ENCODE measurements at places on chromosomes 12 and 14. TPM values are rescaled to one million over a fixed set of nuclear protein-coding genes. Genes with fewer than 3 reads are reported as not detected.
A peak's percentile ranks its signal among the peaks of the same experiment; 100 is the strongest.

GRCh38 chr12:55931780-55932550 is 1.0 kb downstream of the DGKA start:
- DNase-seq: no peak
- peak overlapping the region; percentile 100 for H3K4me3 ChIP-seq
- no peaks in the 10 kb centered on the region for H3K27me3 ChIP-seq
- peaks cover 31% of the 10 kb centered on the region for H3K36me3 ChIP-seq

GRCh38 chr14:101109347-101109638 is 205.8 kb upstream of the RTL1 start:
- H3K27me3 ChIP-seq: no peaks in the 10 kb centered on the region
- H3K27ac ChIP-seq: no peak overlapping the region
- H3K4me3 ChIP-seq: no peak overlapping the region
- DNase-seq: no peak
- no peaks in the 10 kb centered on the region for H3K4me1 ChIP-seq

Gene KERA
- not detected for polyA plus RNA-seq

DNA sequence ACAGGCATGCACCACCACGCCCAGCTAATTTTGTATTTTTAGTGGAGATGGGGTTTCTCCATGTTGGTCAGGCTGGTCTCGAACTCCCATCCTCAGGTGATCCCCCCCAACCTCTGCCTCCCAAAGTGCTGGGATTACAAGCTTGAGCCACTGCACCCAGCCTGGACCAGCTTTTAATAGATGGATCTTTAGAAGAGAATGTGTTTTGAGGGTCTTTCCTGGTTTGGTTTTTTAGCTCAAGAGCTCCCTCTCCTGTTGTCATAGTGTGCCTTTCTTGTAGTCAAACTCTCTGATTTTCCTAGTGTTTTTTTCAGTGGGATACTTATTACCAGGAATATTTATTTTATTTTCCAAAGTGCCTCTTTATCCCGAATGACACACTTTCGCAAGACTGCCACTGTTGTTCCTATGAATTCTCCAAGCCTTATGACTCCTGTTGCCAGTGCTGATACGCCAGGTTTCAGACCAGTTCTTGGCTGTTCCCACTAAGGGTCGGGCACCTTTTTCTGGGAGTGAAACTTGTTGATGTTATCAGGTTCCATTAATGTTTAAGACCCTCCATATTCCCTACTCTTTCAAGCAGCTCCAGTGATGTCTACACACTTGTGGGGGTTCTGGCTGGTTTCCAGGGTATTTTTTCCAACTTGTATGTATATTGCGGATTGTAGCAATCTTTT is 31.5 kb upstream of the LIMA1 start:
- no peaks in the 10 kb centered on the region for H3K4me1 ChIP-seq
- no peaks in the 10 kb centered on the region for H3K27me3 ChIP-seq
- no peak overlapping the region for H3K27ac ChIP-seq
- no peak for DNase-seq

DNA sequence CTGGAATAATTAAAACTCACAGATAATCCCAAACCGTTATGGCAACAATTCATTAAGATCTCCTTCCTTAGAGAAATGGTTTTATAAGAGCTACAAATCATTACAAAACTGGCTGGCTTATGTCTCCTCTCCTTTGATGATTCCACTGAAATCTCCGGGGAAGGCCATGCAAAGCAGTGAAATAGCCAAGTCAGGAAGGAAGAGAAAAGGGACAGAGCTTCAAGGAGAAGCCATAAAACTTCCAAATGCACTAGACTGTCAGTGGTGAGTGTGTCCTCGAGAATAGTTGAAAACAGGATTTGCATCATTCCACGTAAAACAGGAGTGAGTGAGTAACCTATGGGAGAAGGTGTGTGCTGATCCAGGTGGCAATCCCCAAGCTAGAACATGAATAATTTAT is 330.0 kb downstream of the DIO2 start:
- no peaks in the 10 kb centered on the region for H3K36me3 ChIP-seq
- no peak overlapping the region for H3K27ac ChIP-seq
- DNase-seq: no peak
- peaks cover 1% of the 10 kb centered on the region for H3K27me3 ChIP-seq

DNA sequence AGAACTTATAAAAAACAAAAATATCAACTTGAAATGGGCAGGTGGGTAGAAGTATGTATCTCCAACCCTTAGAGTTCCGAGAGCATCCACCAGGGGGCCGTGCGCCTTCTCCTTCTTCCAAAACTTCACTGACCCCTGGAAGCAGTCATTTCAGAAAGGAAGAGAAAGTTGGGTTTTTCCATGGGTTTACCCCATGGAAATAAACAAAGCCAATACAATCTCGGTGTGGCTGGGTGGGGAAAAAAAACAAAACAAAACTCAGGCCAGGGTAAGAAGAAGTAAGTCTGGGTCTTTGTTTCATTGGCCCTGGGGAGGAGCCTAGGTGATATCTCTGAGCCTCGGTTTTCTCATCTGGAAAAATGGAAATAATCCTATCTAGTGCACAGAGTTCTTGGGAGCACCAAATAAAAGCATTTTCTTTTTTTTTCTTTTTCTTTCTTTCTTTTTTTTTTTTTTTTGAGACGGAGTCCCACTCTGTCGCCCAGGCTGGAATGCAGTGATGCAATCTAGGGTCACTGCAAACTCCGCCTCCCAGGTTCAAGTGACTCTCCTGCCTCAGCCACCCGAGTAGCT is 33.6 kb upstream of the HNF1A start:
- no peak overlapping the region for H3K4me3 ChIP-seq
- no peak overlapping the region for H3K27ac ChIP-seq
- no peaks in the 10 kb centered on the region for H3K4me1 ChIP-seq
- H3K27me3 ChIP-seq: no peaks in the 10 kb centered on the region
- no peaks in the 10 kb centered on the region for H3K36me3 ChIP-seq
- peak; percentile 49 for DNase-seq

DNA sequence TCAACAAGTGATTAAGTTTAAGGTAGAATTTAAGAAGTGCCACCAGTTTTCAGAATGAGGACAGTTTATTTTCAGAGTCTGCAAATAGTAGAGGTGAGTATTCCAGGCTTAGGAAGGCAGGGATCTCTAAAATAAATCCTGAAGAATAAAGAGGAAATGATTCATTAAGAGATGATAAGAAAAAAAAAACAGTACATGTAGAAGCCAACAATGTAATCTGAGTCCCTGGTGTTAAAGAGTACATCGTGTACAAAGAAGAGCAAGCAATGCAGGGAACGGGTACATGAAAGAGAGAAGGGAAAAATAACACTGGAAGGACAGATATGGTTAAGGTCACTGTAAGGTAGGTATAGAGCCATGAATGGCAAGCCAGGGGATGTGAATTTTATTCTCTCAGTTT is 95.2 kb upstream of the FOXG1 start:
- H3K27me3 ChIP-seq: no peaks in the 10 kb centered on the region
- no peaks in the 10 kb centered on the region for H3K36me3 ChIP-seq
- H3K27ac ChIP-seq: no peak overlapping the region
- no peak for DNase-seq
- H3K4me3 ChIP-seq: no peak overlapping the region

GRCh38 chr12:28941248-28941647 is 207.8 kb upstream of the FAR2 start:
- no peak overlapping the region for H3K27ac ChIP-seq
- H3K4me1 ChIP-seq: no peaks in the 10 kb centered on the region
- peaks cover 5% of the 10 kb centered on the region for H3K27me3 ChIP-seq

DNA sequence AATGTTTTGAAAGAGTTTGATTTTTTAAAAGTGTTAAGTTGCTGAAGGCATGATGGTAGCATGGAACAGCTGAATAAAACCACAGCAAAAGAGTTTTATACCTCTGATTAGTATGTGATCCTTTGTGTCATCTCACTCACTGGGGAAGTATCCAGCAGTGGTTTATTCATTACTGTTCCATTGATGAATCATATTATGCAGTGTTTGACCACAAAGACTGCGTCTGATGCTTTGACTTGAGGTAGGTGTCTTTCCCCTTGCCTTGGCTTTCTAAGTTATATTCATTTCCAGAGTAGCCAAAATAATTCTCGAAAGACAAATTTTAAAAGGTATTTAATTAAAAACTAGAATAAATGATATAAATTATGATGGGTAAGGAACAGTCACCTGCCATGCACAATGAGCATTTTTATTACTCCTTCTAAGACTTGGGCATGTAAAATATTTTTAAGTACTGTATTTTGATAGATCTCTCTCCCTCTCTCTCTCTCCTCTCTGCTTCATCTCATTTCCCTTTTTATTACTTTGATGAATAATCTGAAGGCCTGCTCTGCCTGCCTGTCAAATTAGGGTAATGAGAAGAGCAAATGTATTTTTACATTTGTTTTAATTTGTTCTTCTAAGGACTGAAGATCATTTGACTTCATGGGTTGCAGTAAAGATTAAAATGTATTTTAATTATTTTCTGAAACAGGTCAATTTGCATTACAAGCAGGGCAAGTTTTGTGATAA is 164.9 kb downstream of the NAV3 start:
- H3K27me3 ChIP-seq: no peaks in the 10 kb centered on the region
- H3K4me3 ChIP-seq: no peak overlapping the region
- H3K36me3 ChIP-seq: no peaks in the 10 kb centered on the region
- H3K27ac ChIP-seq: no peak overlapping the region

Gene LACRT
- not detected for polyA plus RNA-seq

- no peak for DNase-seq
- H3K36me3 ChIP-seq: no peaks in the 10 kb centered on the region
- no peak overlapping the region for H3K4me3 ChIP-seq
- no peaks in the 10 kb centered on the region for H3K4me1 ChIP-seq
Measured at GRCh38 chr12:79156846-79157463, 292.4 kb downstream of the SYT1 start.

GRCh38 chr12:101527682-101528081 is 52.5 kb downstream of the SPIC start:
- H3K36me3 ChIP-seq: no peaks in the 10 kb centered on the region
- no peak overlapping the region for H3K27ac ChIP-seq
- no peak for DNase-seq
- no peak overlapping the region for H3K4me3 ChIP-seq

GRCh38 chr14:61615743-61616523 is 79.4 kb upstream of the HIF1A start:
- H3K27ac ChIP-seq: no peak overlapping the region
- no peak overlapping the region for H3K4me3 ChIP-seq
- DNase-seq: no peak
- no peaks in the 10 kb centered on the region for H3K27me3 ChIP-seq

- H3K27me3 ChIP-seq: no peaks in the 10 kb centered on the region
- peak overlapping the region; percentile 79 for H3K4me3 ChIP-seq
- peak overlapping the region; percentile 90 for H3K27ac ChIP-seq
Measured at GRCh38 chr12:110670161-110670701, 18.7 kb downstream of the HVCN1 start.

Gene ASCL1
- polyA plus RNA-seq: not detected

- H3K27ac ChIP-seq: no peak overlapping the region
- H3K4me1 ChIP-seq: no peaks in the 10 kb centered on the region
- no peak for DNase-seq
- H3K27me3 ChIP-seq: peaks cover 4% of the 10 kb centered on the region
Measured at GRCh38 chr12:55499231-55499630, 7.1 kb downstream of the OR6C68 start.

Gene PZP
- not detected for polyA plus RNA-seq

- no peak overlapping the region for H3K4me3 ChIP-seq
- no peaks in the 10 kb centered on the region for H3K4me1 ChIP-seq
- no peak for DNase-seq
Measured at GRCh38 chr14:64012003-64012402, 159.2 kb downstream of the SYNE2 start.

DNA sequence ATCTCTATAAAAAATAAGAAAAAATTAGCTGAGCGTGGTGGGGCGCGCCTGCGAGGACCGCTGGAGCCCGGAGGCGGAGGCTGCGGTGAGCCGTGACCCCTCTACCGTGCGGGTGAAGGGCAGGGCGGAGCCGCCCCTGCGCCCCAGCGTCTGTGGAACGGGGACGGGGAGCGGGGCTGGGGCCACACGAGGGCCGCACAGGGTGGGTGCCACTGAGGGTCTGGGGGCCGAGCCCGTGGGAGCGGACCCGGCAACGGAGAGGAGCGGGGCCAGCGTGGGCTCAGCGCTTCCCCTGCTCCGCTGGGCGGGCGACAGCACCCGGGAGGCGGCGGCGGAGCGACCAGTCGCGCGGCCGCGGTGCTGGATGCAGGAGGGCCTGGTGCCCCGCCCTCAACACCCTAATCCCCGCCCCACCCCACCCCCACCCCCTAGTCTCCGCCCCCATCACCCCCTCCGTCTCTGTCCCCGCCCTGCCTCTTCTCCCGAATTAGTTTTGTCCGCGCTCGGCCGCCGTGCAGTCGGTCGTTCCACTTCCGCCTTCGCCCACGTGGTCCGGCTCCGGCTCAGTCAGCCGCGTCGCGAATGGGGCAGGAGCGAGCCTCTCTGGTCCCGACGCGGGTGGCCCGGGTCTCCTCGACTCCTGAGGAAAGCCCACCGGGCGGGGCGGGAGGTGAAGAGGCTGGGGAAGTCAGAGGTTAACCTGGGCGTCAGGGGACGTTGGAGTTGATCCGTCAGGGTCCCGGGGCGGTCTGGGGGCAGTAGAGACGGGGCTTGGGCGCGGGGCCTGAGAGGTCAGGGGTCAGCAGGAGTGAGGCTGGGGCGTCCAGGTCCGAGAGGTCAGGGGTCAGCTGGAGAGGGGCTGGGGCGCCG is at the start of gene PUS1:
Gene PUS1 (plus strand): TSS at position 566 of the 870 bp plus-strand sequence. CDS start 447 bp downstream, outside the sequence.
- peaks cover 24% of the 10 kb centered on the region for H3K36me3 ChIP-seq
- no peaks in the 10 kb centered on the region for H3K27me3 ChIP-seq
- H3K27ac ChIP-seq: peak within 1 kb of the TSS; percentile 83
- DNase-seq: peak; percentile 92

Gene FOXG1
- not detected for polyA plus RNA-seq

DNA sequence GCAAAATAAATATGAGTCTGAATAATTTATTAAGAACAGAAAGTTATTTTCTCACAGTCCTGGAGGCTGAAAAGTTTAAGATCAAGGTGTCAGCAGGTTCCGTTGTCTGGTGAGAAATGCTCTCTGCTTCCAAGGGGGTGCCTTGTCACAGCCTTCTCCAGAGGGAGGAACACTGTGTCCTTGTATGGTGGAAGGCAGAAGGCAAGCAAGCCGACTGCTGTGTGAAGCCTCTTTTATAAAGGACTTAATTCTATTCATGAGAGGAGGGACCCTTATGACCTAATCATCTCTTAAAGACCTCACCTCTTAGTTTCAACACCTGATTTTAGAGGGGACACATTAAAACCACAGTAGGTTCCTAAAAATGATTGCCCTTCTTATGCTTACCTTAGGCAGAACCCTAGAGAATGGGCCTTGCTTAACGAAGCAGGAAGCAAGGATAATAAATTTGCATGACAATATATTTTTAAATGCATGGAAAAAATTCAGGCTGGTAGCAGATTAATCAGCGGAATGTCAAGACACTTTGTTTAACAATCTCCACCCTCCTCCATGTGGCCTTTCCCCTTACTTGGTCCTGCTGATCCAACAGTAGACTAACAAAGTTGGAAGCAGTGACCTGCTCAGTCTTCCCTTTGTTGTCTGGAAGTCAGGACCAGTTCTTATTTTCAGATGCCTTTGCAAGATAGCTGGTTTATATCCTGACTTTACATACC is 154.9 kb downstream of the DYRK2 start:
- H3K4me3 ChIP-seq: no peak overlapping the region
- H3K36me3 ChIP-seq: no peaks in the 10 kb centered on the region
- DNase-seq: no peak
- H3K27ac ChIP-seq: no peak overlapping the region

- H3K27me3 ChIP-seq: peaks cover 38% of the 10 kb centered on the region
- H3K27ac ChIP-seq: no peak overlapping the region
- peaks cover 19% of the 10 kb centered on the region for H3K4me1 ChIP-seq
- no peak overlapping the region for H3K4me3 ChIP-seq
Measured at GRCh38 chr12:94948232-94948810, 55.2 kb downstream of the NDUFA12 start.

Data from naive thymus-derived CD8-positive, alpha-beta T cell (primary cell).